ENCODE measurements at places on chromosomes 5 and 9.

DNA sequence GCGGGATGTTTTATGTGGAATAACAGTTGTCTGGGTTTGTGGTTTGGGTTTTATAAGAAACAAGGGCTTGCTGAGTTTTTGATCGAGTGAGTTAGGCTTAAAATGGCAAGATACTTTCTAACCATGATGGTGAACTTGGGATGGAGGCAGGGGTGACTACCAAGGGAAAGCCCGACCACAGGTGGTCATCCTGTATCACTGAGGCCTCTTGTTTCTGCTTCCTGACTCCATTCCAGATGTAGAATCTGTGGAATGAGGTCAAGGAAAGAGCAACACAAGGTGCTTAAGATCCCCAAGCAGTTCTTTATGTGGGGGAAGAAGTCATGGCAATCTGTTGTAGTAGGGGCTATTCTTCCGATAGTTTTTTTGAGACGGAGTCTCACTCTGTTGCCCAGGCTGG, 122.3 kb downstream of the GOLPH3 start:
- no peak for DNase-seq

- DNase-seq, result no peak
Measured at GRCh38 chr5:86838083-86838482, 220.3 kb downstream of the COX7C start.

DNA sequence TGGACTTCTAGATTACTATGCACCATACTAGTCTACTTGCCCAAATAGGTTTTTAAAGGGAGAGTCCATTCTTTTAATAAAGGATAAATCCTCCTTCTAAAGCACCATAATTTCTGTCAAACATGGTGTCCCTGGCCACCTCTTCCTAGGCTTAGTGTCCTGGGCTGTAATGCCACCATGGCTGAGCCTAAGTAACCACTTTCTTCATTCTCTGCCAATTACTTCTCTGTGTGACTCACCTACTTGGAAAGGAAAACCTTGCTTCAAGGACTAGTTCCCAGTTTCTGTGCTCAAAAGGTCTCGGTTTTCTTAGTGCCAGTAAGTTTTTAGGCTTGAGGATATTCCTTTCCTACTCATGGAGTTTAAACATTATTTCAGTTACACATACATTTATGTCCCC, 273.4 kb downstream of the DENND1A start:
- DNase-seq, result no peak

DNA sequence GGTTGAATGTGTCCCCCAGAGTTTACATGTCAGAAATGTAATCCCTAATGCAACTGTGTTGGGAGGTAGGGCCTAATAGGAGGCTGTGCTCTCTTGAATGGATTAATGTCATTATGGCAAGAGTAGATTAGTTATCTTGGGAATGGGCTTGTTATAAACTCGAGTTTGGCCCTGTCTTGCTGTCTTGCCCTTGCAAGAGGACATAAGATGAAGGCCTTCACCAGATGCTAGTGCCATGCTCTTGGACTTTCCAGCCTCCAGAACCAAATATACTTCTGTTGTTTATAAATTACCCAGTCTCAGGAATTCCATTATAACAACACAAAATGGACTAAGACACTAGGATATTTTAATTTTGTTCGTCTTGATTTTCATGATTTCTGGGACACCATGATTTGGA, 5.4 kb downstream of the PIK3R1 start:
- DNase-seq, result no peak

DNA sequence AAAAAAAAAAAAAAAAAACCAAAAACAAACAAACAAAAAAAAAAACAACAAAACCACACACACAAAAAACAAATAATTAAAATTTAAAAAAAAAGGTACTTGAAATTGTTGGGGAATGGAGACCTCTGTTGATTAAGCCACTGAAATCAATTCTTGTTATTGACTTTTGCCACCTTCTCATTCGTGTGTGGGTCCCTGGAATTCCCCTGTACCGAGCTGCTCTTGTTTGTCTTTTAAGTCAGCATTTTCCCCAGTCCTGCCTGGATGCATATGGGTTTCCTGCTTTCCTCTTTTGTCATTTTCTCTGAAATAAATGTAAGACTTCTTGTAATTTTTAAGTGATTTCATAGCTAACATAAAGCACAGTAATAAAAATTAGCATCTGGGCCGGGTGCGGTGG, 45.5 kb downstream of the GPBP1 start:
- no peak for DNase-seq

GRCh38 chr9:71830153-71830552, 61.8 kb upstream of the CEMIP2 start:
- DNase-seq, result no peak

DNA sequence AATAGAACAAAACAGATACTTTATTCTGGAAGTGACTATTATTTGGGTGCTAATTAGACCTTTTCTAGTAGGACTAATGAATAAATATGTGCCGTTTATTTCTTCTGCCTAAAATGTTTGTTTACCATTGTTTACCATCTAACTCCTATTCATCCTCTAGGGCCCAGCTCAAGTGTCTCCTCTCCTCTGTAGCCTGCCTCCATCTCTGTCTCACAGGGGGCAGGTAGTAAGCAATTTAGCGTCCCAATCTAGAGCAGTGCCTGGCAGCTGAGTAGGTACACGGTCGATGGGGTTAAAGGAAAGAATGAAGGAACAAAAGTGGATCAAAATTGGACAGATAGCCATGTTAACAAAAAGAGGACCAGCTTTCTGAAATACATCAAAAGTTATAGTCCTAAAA, 230.9 kb downstream of the SLF1 start:
- DNase-seq, result no peak

GRCh38 chr5:29193972-29194371, 1999.5 kb upstream of the CDH6 start:
- no peak for DNase-seq

GRCh38 chr5:6950860-6951259, 237.6 kb downstream of the TENT4A start:
- DNase-seq, result no peak

DNA sequence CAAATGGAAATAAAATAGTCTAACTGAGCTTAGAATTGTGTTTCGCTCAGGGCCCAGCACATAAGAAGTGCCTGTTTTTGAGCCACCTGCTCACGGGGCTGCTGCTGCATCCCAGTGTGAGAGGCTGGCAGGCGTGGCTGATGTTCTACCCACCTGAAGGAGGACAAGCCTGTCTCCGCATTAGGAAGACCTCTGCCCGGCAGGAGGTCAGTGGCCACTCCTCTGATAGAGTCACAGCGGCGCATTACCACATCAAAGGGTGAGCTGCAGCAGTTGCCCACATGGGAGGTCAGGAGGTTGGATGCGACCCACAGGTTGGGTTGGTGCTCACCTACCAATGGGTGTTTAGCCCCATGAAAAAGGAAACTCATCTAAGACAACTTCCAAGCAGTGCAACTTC, 3.7 kb upstream of the SLC6A7 start:
- no peak for DNase-seq

DNA sequence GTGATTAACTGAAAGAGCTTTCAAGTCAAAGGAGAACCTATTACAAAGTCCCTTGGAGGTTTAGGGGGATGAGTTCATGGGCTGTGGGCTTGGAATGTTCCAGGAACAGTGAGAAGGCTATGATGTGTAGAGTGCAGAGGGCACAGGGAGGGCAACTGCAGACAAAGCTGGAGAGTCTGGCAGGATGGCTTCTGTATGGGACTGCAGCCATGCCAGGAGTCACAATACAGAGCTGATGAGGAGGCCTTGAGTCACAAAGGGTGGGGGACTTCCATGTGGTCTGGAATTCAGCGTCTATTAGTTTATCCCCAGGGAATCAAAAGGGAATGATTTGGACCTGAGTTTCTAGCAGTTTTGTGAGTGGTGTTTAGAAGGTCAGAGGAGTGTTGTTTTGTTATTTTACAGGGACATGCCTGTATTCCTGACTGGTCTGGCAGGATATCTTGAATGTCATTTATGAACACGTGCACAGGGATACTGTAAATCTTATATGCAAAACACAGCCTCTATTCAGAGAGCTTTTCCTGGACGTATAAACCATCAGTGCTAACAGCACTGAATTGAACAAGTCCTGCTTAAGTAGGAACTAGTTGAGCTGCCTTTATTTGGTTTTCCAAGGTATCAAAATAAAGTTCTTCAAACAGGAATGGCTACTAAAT, 14.3 kb upstream of the TEK start:
- no peak for DNase-seq

GRCh38 chr9:112809351-112809848, 58.8 kb downstream of the SNX30 start:
- DNase-seq, result no peak

DNA sequence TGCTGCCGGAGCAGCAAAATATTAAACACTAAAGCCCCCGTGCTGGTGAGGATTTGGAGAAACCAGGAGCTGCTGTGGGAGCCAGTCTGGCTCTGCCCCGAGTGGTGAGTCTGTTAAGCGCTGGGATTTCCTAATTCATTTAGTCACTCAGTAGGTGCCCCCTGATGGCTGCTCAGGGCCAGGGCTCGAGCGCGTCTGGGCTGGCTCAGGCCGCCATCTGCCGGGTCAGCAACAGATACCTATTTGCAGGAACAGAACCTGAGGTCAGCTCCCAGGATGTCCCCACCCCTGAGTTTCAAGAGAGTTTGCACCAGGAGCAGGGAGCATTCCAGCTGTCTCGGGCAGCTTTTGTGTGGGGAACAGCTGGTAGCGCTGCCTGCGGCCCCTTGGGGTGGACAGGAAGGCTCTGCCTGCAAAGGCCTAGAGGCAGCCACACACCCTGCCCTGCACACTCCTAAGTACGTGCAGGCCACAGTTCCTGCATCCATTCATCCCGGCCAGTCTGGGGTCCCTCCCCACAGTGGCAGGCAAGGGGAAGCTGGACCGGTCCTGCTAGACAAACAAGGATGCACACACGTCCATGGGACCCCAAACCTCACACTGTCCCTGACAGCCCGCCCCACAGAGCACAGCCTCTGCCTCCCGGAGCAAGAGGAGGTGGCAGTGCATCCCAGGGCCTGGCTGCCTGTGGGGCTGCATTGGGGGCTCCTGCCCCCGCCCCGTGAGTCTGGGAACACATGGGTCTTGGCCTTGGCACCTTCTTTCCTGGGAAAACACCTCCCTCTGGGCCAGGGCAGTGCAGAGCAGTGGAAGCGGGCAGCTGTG, 83.7 kb downstream of the ADAMTS2 start:
- no peak for DNase-seq

- no peak for DNase-seq
Measured at GRCh38 chr5:75685141-75685540, 32.1 kb downstream of the POC5 start.

- no peak for DNase-seq
Measured at GRCh38 chr9:126791406-126792230, 13.2 kb upstream of the ZBTB43 start.

DNA sequence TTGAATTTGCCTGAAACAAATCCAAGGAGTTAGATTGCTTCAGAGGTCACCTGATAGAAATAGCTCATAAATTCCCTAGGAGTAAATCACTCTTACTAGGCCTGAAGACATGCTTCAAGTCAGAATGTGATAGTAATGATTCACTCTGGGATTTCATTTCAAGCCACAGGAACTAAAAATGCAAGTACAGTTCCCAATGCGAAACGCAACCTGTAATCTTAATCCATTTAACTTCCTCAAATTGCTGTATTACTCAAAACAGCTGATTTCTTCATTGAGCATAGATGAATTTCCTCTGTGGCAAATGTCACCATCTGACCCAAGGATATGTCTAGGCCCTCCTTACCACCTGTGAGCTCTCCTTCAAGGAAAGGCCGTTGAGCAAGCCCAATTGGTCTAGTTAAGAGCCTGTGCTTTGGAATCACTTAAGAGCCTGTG, 32.1 kb upstream of the IL6ST start:
- no peak for DNase-seq

DNA sequence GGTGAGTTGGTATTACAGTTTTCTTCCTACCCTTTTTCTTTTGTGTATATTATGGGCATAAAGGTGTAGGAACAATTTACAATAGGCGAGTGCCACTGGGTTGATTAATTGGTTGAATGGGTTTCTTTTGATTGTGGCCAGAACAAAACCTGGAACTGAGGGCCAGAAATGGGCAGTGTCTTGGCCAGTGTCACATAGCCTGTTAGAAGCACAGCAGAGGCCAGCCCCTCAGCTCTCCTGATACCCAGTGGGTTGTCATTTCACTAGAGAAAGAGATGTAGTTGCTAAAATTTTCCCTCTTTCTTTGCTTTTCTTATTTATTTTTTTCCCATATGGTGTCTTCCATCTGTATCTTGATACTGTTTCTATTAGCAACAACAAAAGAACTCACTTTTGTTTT, 38.8 kb upstream of the SEMA6A start:
- DNase-seq, result no peak

- no peak for DNase-seq
Measured at GRCh38 chr5:14432931-14433589, 148.5 kb upstream of the OTULINL start.

GRCh38 chr9:128371630-128372117, 500 bp downstream of the URM1 start:
- no peak for DNase-seq

DNA sequence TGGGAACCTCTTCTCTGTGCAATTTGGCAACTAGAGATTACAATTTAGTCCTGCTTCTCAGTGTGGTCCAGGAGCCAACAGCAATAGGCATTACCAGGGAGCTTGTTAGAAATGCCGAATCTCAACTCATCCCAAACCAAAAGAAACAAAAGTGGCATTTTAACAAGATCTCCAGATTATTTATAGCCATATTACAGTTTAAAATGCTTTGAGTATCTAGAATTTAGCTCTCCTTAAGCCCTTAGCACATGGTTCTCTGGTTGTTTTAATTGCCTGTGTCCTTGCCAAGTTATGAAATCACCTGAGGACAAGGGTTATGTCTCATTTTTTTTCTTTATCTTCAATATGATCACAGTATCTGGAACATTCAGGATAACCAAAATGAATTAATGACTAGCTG, 51.6 kb upstream of the TAS2R1 start:
- no peak for DNase-seq

GRCh38 chr9:97773091-97773490, 76.0 kb upstream of the XPA start:
- DNase-seq, result no peak

DNA sequence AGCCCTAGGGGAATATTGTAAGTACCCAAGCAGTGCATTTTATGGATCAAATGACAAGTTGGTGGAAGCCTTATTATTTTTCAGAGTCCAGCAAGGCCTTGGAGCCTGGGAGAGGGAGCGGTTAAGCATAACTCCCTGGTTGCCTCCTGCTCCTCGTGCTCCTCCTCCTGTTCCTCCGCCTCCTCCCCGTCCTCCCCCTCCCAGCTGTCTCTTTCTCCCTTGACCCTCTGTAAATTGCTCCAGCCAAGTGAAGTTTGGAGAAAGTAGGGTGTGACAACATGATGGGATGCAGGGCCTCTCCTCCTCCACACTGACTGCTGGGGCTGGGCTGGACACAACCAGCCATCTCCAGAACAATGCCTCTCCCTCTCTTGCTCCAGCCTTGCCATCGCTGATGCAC, 586.9 kb downstream of the CCDC171 start:
- DNase-seq, result no peak

- DNase-seq, result no peak
Measured at GRCh38 chr9:126331964-126332748, 5.5 kb downstream of the MVB12B start.
